ENCODE measurements at places on chromosomes 11 and 22. TPM values are rescaled to one million over a fixed set of nuclear protein-coding genes. Genes with fewer than 3 reads are reported as not detected.

The LRRC55 gene
- 0.35 TPM for total RNA-seq

The NEFH gene
- total RNA-seq, result 0.18 TPM

The MEI1 gene
- not detected for total RNA-seq

The TTLL1 gene
- total RNA-seq, result 8.5 TPM

The NCF4 gene
- 1.1 TPM for total RNA-seq

The OR4D5 gene
- not detected for total RNA-seq

The HDAC10 gene
- total RNA-seq, result 16.7 TPM

The MYRF gene
- total RNA-seq, result 0.44 TPM

The MS4A6A gene
- 46.5 TPM for total RNA-seq

The OR51D1 gene
- not detected for total RNA-seq

The PRDM10 gene
- total RNA-seq, result 3.3 TPM
